ENCODE measurements at places on chromosomes 12 and 14.

DNA sequence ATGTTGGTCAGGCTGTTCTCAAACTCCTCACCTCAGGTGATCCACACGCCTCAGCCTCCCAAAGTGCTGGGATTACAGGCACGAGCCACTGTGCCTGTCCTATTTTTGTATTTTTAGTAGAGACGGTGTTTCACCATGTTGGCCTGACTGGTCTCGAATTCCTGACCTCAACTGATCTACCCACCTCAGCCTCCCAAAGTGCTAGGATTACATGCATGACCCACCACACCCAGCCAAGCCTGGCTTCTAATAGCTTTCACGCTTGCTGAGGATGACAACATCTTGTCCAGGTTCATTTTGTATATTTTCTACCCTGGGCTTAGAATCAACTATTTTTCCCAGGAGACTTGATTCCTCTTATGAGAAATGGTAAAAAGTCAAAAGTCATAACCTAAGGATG lies 64.7 kb downstream of the WASHC3 start:
- no peak for DNase-seq

DNA sequence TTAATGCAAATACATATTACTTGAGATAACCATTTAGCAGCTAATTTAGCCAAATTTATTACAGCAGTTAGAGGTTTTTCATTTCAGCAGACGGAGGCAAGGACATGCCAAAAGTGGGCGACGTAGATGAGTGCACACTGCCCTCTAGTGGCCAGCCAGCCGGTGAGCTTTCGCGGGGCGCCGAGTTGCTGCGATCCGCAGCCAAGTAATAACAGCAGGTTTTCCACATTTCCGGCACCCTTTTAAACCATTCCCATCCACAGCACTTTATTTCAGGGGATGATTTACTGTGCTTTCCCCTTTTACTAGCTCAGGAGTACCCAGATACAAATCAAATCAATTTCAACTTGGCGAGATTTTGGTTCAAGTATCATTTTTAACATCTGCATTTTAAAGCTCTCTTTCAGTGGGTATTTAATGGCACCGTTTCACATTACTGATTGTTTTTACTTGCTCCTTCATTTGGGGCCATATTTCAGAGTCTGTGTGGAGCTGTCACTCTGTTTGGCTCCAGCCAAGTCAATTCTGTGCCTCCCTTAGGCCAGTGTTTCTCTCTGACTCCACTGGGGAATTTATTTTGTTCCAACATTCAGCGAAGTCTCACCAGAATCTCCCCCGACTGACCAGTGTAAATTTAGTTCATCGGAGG lies 158.0 kb downstream of the EGLN3 start:
- peak; percentile 59 for DNase-seq

GRCh38 chr14:99255621-99256482 lies 16.1 kb downstream of the BCL11B start:
- DNase-seq = no peak

DNA sequence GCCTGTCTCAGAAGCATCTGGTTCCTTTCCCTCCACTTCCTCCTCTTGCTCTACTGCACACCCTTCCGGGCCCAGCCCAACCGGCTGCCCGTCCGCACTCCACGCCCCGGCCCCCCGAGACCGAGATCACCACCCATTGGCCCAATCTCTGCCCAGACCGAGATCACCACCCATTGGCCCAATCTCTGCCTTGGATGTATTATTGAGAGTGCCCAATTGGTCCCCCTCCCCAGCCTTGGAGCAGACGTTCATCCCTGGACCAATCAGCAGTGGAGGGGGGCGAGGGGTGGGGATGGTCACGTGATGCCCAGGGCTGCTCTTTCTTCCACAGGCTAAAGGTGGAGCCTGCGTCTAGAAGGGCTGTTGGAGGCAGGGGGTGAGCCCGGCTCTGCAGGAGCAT lies 75.6 kb upstream of the TMEM132C start:
- DNase-seq = no peak

GRCh38 chr12:103677341-103677740 lies 90.3 kb downstream of the STAB2 start:
- DNase-seq = no peak

- DNase-seq = no peak
These were observed 1.5 kb upstream of the CDKL1 start for GRCh38 chr14:50398189-50398580.

- DNase-seq = no peak
These were observed 613 bp downstream of the ARHGEF40 start for GRCh38 chr14:21070610-21071224.

DNA sequence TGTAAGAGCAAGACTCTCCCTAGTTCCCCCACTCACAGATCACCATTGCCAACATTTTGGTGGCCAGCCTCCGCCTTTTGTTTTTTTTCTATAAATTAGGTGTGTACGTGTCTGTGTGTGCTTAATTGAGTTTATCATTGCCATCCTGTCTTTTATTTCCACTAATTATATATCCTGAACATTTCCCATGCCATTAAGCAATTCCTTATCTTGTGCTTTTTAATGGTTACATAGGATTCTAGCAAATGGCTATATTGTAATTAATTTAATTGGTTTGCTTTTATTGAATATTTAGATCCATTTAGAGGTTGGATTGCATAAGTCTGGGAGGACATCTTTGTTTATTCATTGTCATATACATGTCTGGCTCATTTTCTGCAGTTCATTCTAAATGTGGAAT lies 107.3 kb upstream of the RTL1 start:
- no peak for DNase-seq

DNA sequence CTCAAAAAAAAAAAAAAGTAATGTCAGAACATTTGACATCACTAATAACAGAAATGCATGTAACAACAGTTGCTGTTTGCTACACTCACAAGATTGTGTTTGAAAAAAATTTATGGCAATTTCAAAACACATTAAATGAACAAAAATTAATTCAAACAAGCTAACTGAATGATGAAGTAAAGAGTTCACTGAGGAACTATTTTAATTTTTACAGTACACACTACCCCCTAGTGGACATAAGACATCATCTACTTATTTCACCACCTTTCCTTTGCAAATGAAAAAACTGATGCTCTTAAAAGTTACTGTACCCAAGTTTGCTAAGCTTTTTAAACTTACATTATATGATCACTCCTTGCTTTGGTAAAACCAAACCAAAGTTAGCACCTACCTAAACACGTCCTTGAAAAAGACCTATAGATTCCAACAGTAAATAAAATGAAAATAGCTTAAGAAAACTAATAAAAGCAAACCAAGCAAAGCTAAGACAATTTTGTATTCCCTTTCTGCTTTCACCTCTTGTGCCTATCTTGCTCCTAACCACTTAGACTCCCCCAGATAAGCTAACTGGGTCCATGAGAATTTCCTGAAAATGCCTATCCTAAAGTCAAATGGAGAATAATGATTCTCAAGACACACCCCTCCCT lies 22.2 kb downstream of the UBE2N start:
- peak; percentile 78 for DNase-seq

DNA sequence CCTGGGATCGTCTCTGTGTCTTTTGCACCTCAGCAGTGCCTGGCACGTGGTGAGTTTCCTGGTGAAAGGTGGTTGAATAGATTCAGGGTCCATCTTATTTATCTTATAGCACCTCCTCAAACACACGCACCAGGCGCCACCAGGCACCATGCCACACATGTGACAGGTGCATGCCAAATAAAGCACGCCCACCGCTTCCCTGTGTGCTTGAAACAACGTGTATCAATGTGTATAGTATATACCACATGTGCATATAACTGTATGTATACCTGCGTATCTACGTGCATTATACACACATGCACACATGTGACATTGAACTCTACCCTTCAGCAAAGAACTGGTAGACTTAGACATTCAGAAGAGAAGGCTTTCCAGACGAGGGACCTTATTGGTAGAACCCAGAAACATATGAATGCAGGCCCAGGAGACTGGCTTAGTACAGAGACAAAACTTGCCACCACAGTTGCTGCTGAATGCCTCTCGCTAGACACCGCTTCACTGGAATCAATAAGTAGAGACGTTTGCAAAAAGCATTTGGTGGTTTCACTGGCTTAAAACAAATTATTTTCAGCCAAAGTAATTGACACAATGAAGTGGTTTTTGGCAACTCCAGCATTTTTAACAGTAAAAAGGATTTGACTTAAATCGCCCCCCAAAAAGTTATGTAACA lies 10.0 kb downstream of the EML1 start:
- DNase-seq = no peak

GRCh38 chr12:89988188-89988915 lies 279.7 kb upstream of the ATP2B1 start:
- DNase-seq = peak; percentile 22

GRCh38 chr12:58425481-58426392 lies 484.4 kb downstream of the ATP23 start:
- peak; percentile 100 for DNase-seq

DNA sequence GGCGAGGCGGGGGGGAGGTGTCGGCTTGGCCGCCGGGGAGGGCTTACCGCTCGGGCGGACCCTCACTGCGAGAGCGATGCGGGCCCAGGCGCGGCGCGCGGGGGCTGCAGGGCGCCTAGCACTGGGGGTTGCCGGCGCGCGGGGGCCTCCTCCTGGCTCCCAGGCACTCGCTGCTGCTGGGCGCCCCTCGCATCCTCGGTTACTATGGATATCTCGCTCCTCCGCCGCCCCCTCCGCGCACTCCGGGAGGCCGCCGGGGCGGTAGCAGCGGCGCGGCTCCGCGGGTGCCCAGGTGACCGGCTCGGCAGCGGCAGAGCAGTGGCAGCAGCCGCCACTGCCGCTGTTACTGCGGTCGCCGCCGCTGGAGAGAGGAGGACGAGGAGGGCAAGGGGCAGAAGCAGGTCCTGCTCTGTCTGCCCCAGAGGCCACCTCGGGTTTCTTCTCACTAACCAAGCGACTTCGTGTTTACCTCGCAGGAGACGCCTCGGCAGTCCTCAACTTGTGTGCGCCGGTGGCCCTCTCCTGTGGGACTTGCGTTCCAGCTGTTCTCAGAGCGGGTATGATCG lies 250.1 kb downstream of the APAF1 start:
- no peak for DNase-seq
